Astrocyte (in vitro differentiated cells and primary cell): ENCODE measurements at places on chromosomes 2 and 18. TPM values are rescaled to one million over a fixed set of nuclear protein-coding genes. Genes with fewer than 3 reads are reported as not detected.
A peak's percentile ranks its signal among the peaks of the same experiment; 100 is the strongest.

DNA sequence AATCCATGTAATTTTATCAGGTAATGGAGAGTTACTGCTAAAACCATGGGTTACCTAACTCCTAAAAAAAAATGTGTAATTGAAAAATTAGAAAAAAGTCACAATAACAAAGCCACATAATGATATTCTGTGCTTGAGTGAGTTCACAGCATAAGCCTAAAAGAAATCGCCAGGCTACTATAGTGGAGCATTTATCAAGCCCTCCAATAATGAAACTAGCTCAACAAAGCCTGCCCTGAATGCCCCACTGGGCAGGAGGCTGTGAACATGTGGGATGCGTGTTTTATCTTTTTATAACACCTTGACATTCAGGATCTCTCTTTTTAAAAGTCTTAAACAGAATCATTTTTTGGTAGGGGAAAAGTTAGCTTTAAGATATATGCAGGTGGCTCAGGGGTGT, 86.3 kb downstream of the KCTD18 start:
- DNase-seq = no peak

DNA sequence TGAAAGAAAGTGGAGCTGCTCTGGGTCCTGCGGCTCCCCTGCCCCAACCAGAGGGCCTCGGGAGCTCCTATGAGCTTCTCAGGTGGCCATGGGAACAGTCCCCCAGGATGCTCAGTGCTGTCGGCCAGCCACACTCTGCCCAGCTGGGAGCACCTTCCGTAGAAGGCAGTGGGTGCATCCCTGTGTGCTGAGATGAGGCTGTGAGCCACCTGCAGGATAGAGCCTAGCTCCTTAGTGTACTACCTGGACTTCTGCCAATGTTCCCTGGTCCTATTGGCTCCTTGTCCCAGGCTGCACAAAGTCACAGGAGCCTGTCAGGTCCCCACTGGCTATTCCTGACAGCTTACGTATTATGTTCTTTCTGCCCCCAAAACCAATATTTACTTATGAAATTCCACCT, 16.1 kb downstream of the PRELID3A start:
- no peak for DNase-seq

DNA sequence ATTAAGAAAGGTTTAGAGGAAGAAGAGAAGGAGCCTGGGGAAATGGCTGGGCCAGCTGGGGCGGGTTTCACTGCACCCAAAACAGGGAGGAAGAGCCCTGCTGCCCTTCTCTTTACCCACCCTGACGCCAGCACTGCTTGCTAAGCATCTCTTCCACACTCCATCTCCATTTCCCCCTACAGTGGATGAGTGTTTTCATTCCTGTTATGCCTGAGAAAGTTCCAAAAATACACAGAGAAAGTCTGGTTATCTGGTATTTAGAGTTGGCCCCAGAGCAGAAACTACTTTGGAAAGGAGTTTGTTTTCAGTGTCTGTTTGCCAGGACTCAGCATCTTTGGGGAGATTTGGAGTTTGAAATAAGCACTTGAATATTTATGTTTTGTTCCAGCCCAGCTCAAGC, 451.0 kb downstream of the SLC4A3 start:
- peak; percentile 75 for DNase-seq

GRCh38 chr18:79890674-79891073, 60.8 kb downstream of the SLC66A2 start:
- no peak for DNase-seq

- DNase-seq = no peak
Measured at GRCh38 chr18:72201032-72201431, 343.1 kb downstream of the CBLN2 start.

The REG3A gene
- not detected in 2 replicates for total RNA-seq
